ENCODE measurements at places on chromosomes 11 and 22.

- DNase-seq: no peak
These were observed 489.5 kb downstream of the DLG2 start for GRCh38 chr11:85137597-85137996.

GRCh38 chr22:25896592-25896991, 154.6 kb downstream of the MYO18B start:
- no peak for DNase-seq

DNA sequence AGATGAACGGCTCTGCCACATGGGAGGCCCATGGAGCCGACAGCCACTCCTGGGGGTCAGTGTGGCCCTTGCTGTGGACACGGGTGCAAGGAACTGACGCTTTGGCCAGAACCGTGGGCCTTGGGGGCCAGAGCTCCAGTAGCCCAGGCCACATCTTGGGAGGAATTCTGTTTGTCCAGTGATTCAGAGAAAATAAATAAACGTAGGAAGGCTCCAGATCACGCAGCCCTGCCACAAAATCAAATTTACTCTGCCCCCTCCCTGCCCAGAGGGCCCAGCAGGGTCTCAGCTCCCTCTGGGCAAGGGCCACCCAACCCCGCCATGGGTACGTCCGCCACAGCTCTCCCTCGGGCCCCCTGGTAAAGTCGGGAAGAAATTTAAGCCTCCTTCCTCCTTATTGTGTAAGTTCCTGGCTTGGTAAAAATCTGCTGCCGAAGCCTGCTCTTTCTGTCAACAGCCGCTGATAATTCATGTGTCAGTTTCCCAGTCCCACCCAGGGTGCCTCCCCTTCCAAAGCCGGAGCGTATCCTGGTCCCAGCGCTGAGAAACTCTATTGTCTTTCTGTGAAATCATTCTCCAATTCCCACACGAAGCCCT, 6.9 kb upstream of the MUC5AC start:
- no peak for DNase-seq

GRCh38 chr22:42680648-42681047, 31.5 kb upstream of the CYB5R3 start:
- DNase-seq: peak; percentile 85

- no peak for DNase-seq
These were observed 75.8 kb downstream of the BUD13 start for GRCh38 chr11:116697011-116697410.

- no peak for DNase-seq
These were observed 291.1 kb upstream of the C11orf87 start for GRCh38 chr11:109130910-109131309.

DNA sequence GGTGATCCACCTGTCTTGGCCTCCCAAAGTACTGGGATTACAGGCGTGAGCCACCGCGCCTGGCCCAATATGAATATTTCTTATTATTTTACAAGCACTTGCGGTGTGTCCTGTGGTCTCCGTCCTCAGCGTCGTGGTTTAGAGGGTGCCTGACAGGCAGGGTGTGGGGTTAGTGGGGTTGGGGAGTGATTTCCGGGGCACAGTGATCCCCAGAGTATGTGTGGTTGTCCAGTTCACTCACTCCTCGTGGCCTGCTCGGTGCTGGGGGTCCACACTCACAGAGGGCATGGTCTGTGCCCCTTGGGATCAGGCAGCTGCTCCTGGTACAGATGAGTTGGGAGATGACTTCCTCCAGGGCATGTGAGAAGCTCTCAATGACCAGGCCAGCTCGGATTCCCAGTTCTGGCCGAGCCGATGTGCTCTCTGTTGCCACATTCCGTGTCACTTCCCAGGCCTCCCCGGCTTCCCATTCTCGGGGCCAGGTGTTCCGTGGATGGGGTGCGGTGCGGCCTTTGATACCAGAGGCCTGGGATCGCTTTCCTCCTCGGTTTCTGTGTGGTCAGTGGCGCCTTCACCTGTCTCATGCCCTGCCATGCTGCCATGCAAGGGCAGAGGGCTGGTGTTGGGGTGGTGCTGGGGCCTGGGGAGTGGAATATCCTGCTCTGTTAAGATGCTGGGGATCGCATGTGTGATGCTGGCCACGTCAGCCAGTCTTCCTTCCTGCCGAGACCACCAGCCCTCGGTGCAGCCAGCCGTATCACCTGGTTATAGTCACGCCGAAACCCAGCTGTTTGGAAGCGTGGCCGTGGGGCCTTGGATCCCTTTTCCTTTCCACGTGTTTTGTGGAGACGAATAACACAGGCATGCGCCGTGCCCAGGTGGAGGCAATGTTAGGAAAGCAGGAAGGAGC, 39.6 kb downstream of the PARVB start:
- DNase-seq: no peak

DNA sequence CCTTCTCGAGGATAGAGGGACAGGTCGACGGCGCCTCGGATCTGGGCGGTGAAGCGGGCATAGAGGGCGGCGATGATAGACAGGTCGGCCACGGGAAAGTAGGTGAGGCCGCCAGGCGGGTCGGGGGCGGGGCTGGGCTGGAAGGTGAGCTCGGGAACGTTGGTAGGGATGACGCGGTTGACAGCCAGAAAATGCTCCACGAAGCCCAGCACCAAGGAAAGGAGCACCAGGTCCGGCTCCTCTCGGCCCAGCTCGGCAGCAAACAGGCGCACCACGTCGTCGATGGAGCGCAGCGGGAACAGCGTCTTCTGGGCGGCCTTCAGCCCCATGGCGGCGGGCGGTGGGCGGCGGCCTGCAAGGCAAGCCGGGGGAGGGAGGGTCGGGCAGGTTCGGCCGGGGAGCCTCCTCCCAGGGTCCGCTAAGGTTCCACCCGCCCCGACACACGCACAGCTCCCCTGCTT, 540 bp downstream of the MEN1 start:
- no peak for DNase-seq

DNA sequence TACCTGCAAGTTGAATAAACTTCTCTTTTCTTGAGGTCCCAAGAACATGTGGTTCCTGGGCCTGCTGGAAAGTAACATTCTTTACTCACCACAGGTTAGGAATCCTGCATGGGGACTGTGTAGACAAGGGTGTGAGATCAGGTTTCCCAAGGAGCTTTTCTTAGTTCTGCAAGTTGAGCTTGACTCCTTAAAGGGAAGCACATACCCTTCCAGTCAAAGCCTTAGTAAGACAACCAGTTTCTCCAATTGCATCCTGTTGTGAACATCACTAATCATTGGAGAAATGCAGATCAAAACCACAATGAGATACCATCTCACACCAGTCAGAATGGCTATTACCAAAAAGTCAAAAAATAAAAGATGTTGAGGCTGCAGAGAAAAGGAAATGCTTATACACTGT, 48.3 kb upstream of the PAK1 start:
- no peak for DNase-seq

DNA sequence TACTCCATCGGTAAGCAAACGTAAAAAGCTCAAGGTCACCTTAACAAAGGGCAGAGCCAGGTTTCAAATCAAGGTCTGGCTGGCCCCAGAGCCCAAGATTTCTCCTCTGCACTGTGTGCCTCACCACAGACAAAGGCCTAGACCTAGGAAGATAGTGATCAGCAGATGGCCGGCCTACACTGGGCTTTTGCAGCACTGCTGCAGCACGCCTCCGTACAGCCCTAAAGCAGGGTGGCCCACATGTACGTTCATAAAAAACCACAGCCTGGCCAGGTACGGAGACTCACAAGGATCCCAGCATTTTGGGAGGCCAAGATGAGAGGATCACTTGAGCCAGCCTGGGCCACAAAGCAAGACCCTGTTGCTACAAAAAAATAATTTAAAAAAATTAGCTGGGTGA, 106.3 kb upstream of the PITPNB start:
- DNase-seq: no peak

- no peak for DNase-seq
These were observed 183.5 kb upstream of the SORL1-AS1 start for GRCh38 chr11:121636081-121636799.

GRCh38 chr11:15228331-15228849, 113.7 kb downstream of the INSC start:
- no peak for DNase-seq

- DNase-seq: no peak
These were observed 20.8 kb downstream of the IL10RA start for GRCh38 chr11:118007040-118007439.

- DNase-seq: no peak
These were observed 1.7 kb downstream of the RASL10A start for GRCh38 chr22:29313576-29314466.

GRCh38 chr11:42273977-42274376, 814.5 kb upstream of the LRRC4C start:
- DNase-seq: no peak

- no peak for DNase-seq
These were observed 231.0 kb downstream of the DDX10 start for GRCh38 chr11:108895579-108896480.

DNA sequence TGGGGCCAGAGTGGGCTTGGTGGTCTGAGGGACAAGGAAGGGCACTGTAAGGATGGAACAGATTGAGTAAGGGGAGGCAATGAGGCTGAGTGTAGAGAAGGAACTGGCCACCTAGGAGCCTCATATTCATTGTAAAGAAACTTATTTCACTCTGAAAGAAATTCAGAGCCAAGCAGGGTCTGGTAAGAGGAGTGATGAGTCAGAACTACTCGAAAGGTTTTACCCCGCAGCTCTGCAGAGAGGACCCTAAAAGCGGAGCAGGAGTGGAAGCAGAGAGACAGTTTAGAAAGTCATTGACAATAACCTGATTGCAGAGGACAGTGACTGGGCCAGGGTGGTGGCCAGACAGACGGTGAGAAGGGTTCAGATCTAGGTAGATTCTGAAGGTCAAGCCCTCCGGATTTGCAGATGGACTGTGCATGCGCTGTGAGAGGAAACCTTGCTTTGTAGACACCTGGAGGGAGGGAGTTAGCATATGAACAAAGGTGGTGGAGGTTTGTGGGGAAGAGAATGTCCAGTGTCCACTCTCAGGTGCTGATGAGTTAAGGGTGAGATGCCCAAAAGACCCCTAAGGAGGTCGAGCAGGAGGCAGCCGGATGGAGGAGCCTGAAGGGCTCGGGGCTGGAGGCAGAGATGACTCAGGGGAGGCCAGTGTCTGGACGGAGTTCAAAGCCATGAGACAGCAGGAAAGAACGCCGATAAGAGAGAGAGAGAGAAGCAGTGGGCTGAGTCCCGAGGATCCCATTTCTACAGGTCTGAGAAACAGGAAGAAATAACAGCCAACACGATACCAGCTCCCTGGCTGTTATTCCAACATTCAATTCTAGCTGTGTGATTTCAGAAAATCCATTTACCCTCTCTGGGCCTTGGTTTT, 546.0 kb downstream of the BRD1 start:
- no peak for DNase-seq

DNA sequence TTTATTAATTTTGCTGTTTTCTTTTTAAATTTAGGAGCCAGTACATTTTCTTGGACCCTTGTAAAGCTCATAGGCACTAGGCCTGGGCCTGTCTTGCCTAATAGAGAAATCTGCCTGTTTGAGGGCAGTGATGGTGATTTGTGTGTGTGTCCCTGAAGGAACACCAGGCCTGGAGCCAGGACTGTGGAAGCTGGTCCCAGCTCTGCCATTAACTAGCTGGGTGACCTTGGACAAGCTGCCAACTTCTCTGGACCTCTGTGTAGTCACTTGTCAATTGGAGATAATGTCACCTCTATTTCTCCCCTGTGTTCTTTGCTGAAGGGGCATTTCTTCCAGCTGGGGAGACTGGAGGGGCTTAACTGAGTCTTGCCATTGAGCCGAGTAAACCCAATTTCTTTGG, 16.0 kb upstream of the FTH1 start:
- no peak for DNase-seq

DNA sequence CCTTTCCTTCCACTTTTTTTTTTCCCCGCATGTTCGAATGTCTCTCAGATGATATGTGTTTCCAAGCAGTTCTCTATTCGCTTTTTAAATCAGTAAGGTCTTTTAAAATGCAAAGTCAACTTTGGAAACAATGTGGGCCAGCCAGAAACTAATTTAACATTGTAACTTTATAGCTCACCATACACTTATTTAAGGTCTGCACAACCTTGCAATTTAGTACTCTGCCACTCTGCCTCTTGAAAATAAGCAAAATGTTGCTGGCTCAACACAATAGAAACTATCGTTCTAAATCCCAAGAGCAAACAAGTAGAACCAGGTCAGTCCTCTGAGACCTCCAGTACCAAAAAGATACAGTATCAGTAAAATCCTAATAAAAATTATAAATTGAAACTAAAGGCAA, 109.0 kb downstream of the SIK3 start:
- no peak for DNase-seq

GRCh38 chr11:93988455-93988854, 32.7 kb upstream of the HEPHL1 start:
- DNase-seq: no peak

GRCh38 chr11:73833067-73833466, 43.6 kb downstream of the COA4 start:
- DNase-seq: no peak

DNA sequence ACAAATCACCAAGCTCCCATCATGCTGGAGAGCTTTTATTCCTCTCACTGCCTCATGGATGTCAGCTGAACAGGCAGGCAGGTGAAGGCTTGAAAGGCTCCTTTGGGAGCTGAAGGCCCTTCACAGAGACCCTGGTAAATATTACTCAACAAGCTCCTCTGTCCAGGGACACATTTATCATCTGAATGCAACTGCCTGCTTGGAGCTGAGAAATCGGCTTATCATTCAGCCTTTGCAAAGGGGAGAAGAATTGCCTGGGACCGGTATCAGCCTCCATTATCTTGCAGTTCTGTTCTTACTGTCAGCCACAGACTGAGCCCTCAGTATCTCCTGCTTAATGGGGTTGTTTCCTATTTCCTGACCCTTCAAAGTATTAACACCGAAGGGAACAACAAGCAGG, 113.8 kb upstream of the PITPNB start:
- DNase-seq: no peak

- no peak for DNase-seq
These were observed 241.8 kb upstream of the ARHGAP42 start for GRCh38 chr11:100445231-100445735.

GRCh38 chr22:41264408-41264941, 21.5 kb downstream of the RANGAP1 start:
- no peak for DNase-seq

DNA sequence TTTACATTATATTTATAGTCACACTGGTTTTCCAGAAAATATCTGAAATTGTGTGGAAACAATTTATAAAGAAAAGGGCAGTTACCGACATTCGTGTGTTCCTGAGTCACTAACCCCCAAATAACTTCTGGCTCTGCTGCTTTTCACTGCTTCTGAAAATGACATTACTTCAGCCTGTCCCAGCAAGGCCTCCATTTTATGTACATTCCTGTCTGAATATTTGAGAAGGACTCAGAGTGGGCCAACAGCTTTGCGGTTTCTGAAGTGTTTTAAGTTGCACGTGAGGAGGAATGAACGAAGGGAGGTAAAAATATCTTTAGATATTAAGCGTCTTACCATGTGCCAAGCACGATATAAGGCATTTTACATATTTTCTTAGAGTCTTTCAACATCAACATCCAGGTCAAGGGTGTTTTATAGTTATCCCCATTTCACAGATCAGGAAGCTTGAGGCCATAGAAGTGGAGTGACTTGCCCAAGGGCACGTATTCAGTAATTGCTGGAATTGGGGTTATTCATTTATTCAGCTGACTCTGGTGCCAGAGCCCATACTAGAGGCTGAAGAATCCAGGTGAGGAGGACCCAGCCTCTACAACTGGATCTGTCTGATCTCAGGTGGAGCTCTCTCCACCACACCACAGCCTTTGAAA, 30.8 kb upstream of the WNT11 start:
- no peak for DNase-seq
